Activated CD4-positive, alpha-beta T cell treated with anti-CD3 and anti-CD28 coated beads for 48 hours (primary cell): ENCODE measurements at places on chromosomes 3 and 15.

DNA sequence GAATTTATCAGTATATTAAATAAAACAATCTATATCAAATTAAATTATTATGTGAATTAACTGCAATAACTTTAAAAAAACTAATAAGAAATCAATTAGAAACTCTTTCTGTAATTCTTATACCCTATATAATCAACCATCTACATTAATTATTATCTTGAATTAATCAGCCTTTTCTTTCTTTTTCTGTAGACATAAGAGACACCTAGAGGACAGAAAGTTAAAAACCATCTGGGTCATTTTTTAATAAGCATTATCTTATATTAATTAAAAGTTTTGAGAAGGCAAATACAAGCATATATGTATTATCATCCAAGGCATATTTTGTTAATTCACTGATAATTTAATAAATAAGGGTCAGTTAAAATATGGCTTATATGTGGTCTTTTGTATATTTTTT is 24.2 kb upstream of the SLC25A26 start:
- DNase-seq: no peak

GRCh38 chr3:65886391-65886790 is 152.3 kb downstream of the MAGI1 start:
- no peak for DNase-seq

DNA sequence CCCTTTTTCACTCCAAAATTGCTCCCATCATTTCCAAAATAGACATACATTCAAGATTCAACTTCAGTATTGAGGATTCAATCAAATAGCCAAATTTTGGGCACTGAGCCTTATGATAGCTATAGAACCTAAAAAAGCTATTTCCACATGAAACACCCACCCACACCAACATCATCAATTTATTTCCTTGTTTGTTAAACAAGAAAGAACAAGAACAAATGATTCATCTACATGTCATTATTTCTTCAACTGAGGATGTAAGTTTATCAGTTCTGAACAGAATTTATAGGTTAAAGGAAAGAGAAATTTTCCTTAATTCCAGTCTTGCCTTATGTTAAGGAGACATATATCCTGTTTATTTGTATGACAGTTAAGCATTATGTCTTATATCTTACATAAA is 32.2 kb downstream of the DPPA2 start:
- no peak for DNase-seq

GRCh38 chr3:126987129-126987528 is 4.2 kb downstream of the PLXNA1 start:
- DNase-seq: no peak
